ENCODE measurements at places on chromosomes 1 and 21.

DNA sequence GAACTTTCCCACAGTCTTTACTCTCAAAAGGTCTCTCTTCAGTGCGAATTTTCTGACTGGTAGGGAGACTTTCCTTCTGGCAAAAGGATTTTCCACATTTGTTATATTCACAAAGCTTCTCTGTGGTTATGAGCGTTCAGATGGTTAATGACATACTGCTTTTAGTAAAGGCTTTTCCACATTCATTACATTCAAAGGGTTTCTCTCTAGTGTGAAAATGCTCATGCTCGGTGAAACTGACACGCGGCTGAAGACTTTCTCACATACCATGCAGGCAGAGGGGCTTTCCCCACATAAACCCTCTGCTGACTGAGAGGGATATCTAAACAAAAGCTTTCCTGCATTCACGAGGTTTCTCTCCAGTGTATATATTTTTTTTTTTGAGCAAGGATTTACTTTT is 9.9 kb upstream of the KLF18 start:
- DNase-seq: no peak

- no peak for DNase-seq
Observed at GRCh38 chr1:154626456-154627256, 18.7 kb upstream of the ADAR start.

- DNase-seq: no peak
Observed at GRCh38 chr21:15274701-15275485, 210.1 kb upstream of the NRIP1 start.

GRCh38 chr1:14949270-14949835 is 204.2 kb upstream of the TMEM51 start:
- no peak for DNase-seq

Measured in NCI-H1417 (cell line).